ENCODE measurements at places on chromosomes 16 and 17.

DNA sequence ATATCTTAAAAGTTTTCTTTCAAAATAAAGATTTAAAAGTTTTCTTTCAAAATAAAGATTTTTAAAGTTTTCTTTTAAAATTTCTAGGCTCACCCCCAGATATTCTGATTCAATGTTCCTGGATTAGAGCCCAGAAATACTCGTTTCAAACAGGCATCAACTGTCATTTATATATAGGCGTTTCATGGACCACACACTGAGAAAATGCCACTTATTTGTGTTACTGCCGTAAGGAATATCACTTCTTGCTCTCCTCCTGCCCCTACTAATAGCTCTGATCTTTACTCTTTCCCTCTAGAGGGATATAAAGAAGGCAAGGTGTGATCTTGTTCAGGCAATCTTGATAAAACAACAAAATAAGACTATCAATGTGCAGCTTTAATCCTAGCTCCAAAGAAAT is 1324.1 kb downstream of the CDH8 start:
- DNase-seq: no peak

- no peak for DNase-seq
Observed at GRCh38 chr16:31754998-31755615, 118.5 kb upstream of the ZNF267 start.

GRCh38 chr16:70777973-70778406 is 23.0 kb downstream of the VAC14 start:
- DNase-seq: no peak

GRCh38 chr17:13589658-13590057 is 12.1 kb downstream of the HS3ST3A1 start:
- no peak for DNase-seq

GRCh38 chr17:45385331-45385997 is 47.2 kb downstream of the ARHGAP27 start:
- peak; percentile 95 for DNase-seq

DNA sequence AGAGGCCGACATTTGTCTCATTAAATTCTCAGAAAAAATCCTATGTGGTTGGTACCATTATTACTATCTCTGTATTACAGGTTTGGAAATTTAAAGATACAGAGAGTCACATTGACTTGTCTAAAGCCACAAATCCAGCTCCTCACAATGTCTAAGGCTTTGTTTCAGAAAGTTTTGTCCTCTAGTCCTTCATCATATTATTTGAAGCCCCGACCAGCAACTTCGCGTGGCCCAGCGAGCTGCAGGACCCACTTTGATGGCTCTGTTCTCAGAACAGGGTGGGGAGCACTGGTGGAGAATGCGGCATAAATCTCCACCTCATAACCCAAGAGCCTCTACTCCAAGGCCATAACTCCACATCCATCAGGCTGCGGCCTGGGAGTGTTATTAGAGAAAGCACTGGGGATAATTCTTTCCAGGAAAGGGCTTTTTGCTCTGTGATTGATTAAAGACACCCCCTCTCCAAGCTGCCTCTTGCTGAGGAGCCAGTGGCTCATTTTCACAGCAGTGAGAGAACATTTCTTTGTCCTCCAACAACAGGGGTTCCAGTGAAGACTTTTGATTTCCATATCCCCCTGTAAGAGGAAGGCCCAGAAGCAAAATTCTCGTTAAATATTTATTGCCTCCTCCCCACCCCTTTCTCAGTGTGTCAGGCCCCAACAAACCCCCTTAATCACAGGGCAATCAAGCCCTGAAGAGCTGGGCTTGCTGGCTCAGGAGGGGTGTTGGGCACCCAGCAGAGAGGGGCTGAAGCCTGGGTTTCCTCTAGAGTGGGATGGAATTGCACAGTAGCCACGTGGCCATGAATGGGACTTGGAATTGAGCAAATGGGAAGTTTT is 113.7 kb upstream of the CDH11 start:
- no peak for DNase-seq

DNA sequence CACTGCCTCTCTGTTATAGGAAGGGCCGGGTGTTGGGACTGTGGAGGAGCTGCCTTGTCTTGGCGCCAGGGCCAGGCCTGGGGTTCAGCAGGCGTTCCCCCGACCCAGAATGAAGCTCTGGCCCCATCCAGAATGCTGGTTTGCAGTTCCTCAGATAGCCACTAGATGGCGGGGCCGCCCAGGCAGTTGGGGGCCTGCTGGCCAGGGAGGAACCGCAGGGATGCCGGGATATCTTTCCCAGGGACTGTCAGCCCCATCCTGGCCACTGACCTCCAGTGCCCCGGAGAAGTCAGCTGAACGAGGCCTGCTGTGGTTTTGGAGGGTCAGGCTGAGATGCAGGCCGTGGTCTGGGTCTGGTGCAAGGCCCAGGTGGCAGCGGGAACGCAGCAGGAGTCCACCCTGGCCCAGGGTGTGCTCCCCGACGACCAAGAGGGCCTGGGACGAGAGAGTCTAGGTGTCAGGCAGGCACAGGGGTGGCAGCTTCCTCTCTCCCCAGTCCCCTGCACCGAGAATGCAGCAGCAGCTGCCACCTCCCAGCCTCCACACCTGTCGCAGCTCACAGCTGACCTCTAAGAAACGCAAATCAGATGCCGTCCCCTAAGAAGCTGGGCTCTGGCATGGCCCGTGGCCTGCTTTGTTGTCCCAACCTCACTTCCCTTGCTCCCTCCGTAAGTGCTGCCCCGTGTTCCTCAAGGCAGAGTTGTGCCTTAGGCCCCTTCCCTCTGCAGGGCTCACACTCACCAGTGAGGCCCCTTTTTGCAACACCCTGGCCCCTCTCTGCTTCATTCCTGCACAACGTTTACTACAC is 51.2 kb downstream of the RMI2 start:
- DNase-seq: peak; percentile 78

DNA sequence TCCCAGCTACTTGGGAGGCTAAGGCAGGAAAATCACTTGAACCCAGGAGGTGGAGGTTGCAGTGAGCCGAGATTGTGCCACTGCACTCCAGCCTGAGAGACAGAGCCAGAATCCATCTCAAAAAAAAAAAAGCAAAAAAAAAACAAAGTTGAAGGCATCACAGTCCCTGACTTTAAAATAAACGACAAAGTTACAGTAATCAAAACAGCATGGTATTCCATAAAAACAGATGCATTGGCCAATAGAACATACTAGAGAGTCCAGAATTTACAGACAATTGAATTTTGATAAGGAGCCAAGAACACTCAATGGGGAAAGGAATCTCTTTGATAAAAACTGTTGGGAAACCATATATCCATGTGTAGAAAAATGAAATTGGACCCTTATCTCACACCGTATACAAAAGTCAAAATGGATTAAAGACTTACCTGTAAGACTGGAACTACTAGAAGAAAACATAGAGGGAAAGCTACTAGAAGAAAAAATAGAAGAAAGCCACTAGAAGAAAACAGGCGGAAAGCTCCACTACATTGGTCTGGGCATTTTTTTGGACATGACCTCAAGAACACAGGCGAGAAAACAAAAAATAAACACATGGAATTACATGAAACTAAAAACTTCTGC is 2.8 kb upstream of the EFCAB13 start:
- DNase-seq: no peak

DNA sequence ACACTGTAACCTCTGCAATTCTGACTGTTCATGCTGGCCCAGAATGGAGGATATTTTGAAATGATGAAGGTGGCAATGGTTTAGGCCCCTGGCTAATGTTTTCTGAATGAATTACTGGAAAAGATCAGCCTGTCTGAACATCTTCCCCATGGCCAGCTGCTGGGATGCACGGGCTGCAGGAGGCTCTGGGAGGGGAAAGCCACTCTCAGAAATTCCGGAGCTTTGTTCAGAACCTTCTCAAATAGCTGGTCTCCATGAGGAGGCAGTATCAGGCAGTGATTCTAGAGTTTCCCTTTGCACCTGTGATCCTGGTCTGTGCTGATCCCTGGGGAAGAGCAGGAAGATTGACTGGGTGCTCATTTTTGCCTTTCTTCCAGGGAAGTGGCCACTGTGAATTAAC is 5.0 kb downstream of the SLC6A2 start:
- DNase-seq: no peak

DNA sequence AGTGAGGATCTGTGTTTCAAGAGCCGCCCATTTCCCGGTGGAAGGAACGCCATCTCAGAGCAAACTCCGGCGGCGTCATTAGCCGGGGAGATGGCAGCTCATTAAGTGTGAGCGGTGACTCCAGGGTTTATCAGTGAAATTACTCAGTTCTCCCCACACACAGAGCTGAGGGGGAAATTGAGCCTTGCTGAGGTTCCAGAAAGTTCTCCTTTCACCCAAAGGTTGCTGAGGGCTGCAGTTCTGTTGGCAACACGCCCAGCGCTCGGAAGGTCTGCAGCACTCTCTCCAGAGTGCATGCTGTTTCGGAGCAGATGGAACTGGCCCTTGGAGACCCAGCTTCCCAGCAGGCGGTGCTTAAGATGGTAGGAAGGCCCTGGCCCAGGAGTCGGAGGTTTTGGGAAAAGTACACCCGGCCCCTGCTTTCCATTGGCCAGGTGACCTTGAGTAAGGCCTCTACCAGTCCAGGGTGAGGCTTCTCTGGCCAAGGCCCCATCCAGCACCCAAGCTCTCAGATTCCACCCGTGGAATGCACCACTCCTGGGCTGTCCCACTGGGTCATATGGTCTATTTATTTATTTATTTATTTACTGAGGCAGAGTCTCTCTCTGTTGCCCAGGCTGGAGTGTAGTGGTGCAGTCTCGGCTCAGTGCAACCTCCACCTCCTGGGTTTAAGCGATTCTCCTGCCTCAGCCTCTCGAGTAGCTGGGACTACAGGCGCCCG is 167.7 kb upstream of the CIBAR2 start:
- DNase-seq: no peak

GRCh38 chr17:18910881-18911280 is 41.1 kb upstream of the SLC5A10 start:
- no peak for DNase-seq

GRCh38 chr17:67211742-67212141 is 33.3 kb downstream of the HELZ start:
- no peak for DNase-seq

GRCh38 chr17:59278406-59278805 is 53.0 kb upstream of the YPEL2 start:
- no peak for DNase-seq

DNA sequence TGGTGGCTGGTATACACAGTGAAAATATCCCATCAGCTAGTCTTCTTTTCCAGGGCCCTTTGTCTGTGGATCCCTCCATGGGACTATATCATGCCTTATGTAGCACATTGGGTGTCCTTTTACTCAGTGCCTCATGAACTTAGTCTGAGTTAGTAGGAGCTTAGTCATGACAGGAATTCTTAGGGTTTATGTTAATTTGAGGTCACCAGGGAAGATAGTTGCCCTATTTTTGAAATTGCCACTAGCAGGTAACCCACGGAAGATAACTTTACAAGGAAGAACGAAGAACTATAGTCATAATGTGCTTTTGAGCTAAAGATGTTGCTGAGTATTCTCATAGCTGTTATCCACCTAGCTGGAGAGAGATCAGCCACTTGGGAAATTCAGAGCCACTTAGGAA is 14.8 kb upstream of the PLK1 start:
- no peak for DNase-seq

DNA sequence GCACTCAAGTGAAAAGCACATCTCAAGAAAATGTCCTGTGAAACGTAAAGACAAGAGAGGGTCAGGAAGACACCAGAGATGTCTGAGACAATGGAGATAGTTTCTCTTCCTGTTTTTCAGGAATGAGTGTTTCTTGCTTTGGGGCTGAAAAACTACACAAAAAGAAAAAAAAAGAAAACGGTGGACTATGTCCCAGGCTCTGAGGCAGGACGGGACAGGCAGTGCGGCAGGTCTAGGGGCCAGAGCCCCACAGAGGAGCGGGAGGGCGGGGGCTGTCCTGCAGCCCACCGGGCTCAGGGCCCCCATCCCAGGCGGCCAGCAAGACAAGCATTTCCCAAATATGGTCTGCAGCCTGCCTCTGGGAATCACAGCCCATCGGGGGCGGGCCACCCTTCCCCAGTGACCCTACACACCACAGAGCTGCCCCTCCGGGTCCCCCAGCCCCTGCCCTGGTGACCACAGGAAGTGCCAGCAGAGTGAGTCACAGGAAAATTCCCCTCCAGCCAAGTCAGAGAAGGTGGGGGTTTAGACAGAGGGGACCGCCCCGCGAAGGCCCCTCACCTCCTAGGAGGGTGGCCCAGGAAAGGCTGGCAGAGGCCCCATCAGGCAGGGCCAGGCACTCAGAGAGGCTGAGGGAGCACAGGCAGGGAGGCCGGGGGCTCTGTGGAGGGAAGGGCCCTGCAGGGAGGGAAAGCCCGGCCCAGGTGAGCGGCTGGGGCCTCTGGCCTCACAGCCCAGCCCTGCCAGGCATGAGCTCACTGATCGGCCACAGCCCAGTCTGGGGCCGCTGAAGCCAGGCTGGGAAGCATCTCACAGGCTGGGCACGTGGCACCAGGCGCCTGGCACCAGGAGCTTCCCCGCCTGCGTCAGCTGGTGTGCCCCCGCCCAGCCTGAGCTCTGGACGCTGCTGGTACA is 6.3 kb downstream of the BCAR1 start:
- DNase-seq: no peak

GRCh38 chr17:4969551-4970173 is 2.0 kb upstream of the SPAG7 start:
- DNase-seq: no peak

- no peak for DNase-seq
Observed at GRCh38 chr17:29133121-29133713, 47.0 kb downstream of the MYO18A start.

- no peak for DNase-seq
Observed at GRCh38 chr17:3008336-3009288, 54.8 kb downstream of the OR1D5 start.

DNA sequence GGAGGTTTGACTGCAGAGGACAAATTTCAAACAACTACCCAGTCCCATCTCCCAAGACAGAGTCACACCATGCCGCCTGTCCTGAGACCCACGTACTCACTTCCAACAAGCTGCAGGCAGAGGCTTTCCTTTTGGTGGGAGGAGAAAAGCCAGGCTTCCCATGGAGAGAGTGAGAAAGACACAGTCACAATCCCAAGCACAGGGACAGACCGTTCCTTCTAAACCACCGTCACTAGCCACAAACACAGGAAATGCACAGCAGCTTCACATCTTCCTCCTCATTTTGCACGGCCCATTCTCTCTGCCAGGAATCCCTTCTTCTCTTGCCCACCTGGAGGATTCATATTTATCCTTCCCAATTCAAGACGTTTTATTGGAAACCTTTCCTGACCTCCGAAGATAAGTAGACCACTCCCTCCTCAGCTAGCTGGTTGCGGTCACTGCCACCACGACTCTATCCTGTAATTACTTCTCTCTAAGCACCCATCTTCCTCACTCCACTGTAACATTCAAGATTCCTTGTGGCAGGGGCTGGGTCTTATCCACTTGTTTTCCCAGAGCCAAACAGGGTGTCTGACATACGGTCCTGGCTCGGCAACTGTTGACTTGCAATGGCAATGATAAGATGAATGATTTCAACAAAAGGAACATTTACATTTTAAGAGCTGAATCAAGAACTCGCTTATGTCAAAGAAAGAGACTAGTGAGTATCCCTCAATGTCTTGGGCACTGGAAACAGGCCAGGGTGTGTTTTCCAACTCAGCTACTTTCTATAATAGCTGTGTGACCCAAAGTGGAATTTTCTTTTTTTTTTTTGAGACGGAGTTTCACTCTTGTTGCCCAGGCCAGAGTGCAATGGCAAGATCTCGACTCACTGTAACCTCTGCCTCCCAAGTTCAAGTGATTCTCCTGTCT is 87.6 kb downstream of the XYLT1 start:
- DNase-seq: no peak

Measured in CD8-positive, alpha-beta T cell (primary cell).